ENCODE measurements at places on chromosomes 5 and 9.

- DNase-seq, result no peak
Measured at GRCh38 chr5:72372923-72373322, 52.8 kb downstream of the PTCD2 start.

GRCh38 chr9:87389936-87390335 is 107.7 kb upstream of the DAPK1 start:
- no peak for DNase-seq

GRCh38 chr9:20962536-20963225 is 68.8 kb downstream of the HACD4 start:
- DNase-seq, result no peak

- DNase-seq, result no peak
Measured at GRCh38 chr5:122322801-122323548, 10.9 kb downstream of the SNCAIP start.

DNA sequence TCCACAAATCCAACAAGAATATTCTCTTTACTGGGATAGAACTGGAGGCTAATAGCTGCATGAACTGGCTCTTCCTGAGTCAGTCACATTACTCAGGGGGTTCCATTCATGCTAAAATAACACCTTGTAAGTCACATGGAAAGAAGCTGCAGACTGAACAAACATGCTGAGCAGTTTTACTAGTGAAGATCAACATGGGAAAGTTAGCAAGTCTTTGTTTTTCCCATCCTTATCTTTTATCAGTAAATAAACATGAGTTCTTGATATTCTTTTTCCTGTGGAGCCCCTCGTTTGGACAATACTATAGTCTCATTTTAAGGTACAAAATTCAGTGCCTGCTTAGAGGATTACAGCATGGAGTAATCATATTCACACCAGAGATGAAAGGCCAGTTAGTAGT is 43.7 kb upstream of the TEK start:
- DNase-seq, result no peak

DNA sequence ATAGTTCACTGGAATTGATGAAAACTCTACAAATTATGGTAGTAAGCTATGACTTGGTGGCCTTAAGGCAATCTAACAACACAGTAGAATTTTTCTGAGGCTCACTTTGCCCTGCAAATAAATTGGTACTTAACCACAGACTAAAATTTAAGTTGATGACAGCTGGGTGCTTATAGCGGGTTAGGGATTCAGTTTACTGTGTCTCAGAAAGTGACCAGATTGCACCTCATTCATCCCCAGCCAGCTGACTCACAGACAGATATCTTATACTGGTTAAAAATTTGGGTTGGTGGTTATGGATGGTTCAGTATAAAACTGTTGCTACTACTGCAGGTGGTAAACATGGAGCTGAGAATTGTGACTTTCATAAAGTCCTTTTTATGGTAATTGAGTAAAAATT is 2.8 kb downstream of the CKS2 start:
- DNase-seq, result no peak

- no peak for DNase-seq
Measured at GRCh38 chr9:107309271-107309670, 26.2 kb downstream of the RAD23B start.

GRCh38 chr5:149550268-149550583 is 1.0 kb downstream of the CSNK1A1 start:
- peak; percentile 36 for DNase-seq

DNA sequence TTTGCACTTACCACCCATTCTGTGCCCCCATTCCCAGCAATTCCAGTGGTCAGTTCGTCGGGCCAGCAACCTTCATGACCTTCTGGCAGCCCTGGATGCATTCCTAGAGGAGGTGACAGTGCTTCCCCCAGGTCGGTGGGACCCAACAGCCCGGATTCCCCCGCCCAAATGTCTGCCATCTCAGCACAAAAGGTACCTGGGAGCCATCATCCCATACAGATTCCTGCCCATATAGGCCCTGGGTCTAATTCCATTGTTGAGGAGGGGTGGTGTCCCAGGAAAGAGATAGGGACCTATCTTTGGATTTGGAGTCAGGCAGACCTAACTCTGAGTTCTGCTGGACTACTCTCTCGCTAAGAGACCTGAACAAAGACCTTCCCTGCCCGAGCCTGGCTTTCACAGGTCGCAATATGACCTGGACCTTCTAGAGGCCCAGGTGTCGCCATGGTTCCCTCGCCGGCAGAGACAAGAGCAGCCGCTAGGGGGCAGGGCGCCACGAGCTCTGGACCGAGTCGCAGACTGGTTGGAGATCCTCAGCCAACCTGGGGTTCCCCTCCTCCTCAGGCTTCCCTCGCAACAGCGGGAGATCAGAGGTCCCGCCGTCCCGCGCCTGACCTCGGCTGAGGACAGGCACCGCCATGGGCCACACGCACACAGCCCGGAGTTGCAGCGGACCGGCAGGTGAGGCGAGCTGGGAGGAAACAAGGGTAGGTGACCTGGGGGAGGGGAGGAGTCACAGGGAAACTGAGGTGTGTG is 3.1 kb downstream of the SLC4A9 start:
- DNase-seq, result peak; percentile 41

GRCh38 chr5:136190904-136191303 is 2.1 kb downstream of the SMIM32 start:
- no peak for DNase-seq

GRCh38 chr5:107269256-107269655 is 401.5 kb downstream of the EFNA5 start:
- DNase-seq, result no peak

GRCh38 chr5:139561655-139562451 is 714 bp downstream of the UBE2D2 start:
- DNase-seq, result no peak

- DNase-seq, result no peak
Measured at GRCh38 chr9:120909904-120910303, 16.7 kb downstream of the TRAF1 start.

- no peak for DNase-seq
Measured at GRCh38 chr5:11396917-11397316, 507.3 kb downstream of the CTNND2 start.

DNA sequence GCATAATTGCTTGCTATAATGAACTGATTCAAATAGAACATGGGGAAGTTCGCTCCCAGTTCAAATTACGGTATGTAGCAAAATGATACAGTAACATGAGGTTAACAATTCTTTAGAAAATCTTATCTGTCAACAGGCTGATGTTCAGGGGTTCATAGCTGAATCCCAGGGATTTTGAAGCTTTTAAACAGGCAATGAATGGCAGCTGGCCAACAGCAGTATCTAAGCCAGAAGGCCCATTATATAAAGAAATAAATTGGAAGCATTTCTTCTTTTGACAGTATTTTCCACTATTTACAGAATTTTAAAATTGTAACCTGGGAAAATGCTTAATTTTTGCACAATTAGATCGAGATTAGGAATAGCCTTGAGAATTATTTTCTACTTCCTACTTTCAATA is 126.8 kb downstream of the PDE8B start:
- no peak for DNase-seq

GRCh38 chr5:173808079-173808808 is 79.9 kb upstream of the CPEB4 start:
- no peak for DNase-seq

DNA sequence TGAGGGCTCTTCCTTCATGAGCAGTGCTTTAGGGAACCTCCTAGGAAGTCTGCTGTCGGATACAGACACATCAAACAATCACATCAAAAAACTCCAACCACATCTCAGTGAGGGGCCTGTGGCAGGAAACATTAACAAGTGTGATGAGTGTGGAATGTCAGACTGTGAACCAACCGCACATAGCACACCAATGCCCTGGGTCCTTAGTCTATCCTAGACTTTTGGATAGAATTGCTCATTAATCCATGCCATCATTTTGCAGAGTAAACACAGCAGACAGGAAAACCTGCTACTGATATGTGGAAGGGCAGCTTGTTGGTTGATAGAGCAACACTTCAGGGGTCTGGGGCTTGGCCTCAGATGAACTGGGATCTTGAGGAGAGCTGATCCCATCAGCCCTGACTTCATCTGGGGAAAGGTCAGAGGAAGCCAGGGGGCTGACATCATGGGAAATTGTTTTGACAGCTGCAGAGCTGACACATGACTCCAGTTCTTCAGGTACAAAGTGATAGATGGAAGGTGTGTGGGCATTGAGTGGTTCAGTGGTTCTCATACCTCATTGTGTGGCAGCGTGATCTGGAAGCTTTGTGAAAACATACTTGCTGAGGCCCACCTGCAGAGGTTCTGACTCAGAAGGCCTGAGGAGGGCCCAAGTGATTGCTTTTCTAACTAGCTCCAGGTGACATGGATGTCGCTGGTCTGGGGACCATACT is 193.3 kb downstream of the DIRAS2 start:
- no peak for DNase-seq

All from Panc1 (cell line).